Activated naive CD4-positive, alpha-beta T cell (primary cell): ENCODE measurements at places on chromosomes 5 and 9.

DNA sequence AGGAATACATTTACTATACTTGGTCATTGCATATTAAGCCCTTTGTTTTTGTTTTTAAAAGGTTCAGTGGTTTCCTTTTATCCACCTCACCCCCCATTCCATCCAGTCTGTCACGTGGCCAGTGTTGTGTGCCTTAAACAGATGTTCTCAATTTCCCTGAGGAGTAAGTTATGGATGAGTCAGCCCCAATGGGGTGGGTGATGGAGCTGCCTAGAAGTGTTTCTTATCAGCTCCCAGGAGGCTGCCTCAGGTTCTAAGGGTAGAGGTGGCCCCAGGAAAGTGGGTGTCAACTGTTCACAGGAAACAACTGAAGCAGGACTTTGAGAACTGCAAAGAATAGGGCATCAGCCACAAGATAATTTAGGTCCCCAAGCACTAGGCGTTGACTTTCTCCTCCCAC is 41.1 kb downstream of the ACTBL2 start:
- DNase-seq, result no peak

GRCh38 chr5:159855476-159856191 is 60.6 kb upstream of the ADRA1B start:
- DNase-seq, result no peak

DNA sequence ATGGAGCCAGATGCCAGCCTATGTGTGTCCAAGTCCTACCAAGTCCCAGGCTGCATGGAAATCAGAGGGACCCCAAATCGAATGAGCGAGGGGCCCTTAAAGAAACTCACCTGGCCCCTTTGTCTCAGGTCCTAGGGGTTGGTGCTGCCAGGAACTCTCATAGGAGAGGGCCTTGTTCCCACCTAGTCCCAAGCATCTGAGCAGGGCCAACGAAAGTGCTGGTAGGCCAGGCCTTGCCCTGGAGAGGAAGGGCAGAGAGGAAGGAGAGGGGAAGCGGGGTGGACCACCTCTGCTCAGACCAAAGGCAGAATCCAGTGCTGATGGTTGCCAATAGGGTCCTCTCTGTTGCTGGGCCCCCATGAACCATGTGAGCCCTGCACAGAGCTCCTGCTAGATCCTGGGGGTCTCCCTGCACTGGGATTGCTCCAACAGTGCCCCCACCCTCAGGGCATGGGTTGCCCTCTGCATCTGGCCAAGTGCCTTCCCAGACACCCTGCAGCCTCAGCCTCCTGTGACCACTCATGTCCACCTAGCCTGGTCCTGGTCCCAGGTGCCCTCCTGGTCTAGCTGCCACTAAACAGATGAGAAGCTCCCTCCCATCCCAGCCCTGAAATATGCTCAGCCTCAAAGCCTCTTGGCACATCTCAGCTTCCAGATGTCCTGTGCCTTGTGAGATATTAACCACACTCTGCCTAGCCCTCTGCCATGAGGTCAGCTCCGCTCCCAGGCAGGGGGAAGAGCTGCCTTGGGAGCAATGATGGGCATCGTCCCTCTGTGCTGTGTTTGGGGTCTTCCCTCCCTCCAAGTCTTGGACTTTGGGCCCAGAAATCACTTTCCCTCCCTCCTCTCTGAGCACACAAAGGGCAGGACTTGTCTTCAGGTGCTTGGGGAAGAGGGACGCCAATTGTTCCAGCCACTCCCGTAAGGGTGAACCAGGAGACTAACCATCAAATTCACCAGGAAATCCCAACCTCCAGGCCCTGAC is 109.6 kb downstream of the ADAMTS2 start:
- DNase-seq, result no peak

- DNase-seq, result no peak
These were observed 21.7 kb upstream of the ACSL6 start for GRCh38 chr5:132033122-132033521.

DNA sequence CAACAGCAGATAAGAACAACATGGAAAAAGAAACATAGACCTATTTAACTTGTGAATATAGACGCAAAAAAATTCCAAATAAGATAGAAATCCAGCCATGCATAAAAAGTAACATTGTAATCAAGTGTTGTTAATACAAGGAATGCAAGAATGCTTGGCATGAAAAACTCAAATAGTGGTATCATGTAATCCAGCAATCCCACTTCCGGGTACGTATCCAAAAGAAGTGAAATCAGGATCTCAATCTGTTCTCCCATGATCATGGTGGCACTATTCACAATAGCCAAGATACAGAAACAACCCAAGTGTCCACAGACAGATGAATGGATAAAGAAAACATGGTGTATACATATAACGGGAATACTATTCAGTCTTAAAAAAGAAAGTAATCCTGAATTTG is 437.4 kb downstream of the ARHGEF28 start:
- no peak for DNase-seq

DNA sequence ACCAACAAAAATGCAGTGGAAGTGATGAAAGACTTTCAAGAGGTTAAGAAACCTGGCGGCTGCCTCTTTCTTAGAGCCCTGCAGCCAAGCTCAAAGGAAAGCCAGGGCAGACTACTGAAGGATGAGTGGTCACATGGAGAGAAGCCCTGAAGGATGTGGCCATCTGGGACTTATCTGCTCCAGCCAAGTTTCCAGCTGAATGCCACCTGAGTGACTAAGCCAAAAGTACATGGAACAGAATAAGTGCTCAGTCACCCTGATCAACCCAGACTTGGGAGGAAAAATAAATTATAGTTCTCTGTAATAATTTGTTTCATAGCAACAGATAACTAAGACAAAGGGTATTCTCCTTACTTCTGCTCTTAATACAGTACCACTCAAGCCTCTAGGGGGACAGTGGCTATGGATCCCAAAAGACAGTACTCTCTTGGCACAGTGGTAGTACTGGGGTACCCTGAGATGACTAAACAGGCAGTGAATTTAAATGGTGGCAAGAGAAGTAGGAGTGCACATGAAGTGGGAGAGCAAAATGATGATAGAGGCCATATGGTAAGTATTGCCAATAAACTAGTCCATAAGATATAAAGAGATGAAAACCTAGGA is 182.3 kb downstream of the ELAVL2 start:
- no peak for DNase-seq

DNA sequence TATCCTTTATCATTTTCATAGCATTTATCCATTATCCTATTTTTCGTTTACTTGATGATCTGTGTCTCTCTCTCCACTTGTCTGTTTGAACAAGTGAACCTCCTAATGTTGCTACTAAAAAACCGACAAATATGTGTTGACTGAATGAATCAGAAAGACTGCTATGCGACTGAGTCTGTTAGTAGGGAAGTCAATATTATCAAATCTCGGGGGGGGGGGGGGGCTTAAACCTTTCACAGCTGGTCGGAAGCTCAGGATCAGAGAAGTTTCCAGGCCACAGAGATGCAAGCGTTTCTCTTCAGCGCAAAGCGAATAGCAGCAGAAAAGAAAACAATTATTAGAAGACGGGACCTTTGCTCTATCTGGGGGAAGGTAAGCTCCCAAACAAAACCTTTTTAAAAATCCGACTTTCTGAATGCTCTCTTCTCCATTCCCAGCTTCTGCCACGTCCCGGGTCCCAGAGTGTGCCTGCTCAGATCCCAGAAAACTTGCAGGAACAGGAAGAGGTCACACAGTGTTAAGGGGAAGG is 412 bp downstream of the RIOK2 start:
- DNase-seq, result no peak

- no peak for DNase-seq
These were observed 199.8 kb downstream of the ZNF608 start for GRCh38 chr5:124546643-124547042.

- DNase-seq, result no peak
These were observed 18.7 kb upstream of the RASGRF2 start for GRCh38 chr5:80941496-80941895.

DNA sequence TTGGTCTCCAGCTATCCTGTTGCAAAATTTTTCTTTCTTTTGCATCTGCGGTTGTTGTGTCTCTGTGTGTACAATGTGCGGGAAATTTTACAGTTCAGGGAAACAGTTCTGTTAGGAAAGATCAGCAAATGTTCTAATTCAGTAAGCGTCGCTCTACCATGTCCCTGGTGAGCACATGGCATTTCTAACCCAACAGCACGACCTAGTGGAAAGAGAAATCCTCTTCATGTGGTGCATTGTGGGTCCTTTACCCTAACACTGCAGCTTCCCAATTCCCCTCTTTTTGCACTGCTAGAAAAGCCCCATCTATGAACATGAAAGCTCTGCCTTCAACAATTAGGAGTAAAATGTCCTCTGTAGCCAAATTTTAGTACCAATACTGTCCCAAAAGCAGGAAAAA is 974.2 kb upstream of the CDH9 start:
- DNase-seq, result no peak

DNA sequence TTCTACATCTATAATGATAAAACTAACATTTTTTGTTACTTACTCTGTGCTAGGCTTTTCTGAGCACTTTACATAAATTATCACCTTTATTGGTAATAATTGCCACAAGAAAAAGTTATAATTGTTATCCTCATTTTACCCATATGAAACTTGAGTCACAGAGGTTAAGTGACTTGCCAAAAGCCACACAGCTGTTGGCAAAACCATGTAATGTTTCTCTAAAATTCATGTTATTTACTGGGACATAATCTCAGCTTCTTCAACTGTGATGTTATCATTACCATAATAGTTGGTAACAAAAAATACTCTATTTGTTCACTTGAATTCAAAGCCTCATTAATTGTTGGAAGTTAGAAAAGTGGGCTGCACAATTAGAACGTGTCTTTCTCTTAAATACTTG is 437.3 kb downstream of the BRINP1 start:
- DNase-seq, result no peak

- no peak for DNase-seq
These were observed 65.0 kb downstream of the PRRT1B start for GRCh38 chr9:131610231-131610761.

- DNase-seq, result no peak
These were observed 36.1 kb downstream of the TLE1 start for GRCh38 chr9:81653240-81653639.

- DNase-seq, result no peak
These were observed 82.5 kb downstream of the ESM1 start for GRCh38 chr5:54902791-54903473.

DNA sequence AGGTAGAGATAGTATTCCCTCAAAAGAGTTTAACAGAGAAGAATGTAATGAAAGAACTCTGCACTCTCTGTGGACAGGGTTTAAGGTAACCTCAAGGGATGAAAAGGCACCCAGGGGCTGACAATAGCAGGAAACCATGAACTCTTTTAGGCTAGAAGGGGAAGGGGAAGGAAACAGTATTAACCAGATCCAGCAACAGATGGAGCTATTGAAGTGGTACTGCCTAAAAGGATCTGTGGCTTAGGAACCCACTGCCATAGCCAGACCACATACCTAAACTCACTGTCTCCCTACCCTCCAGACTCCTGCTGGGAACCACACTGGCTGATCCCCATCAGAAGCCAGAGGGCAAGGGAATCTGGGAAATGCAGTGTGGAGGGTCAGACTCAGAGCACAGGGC is 35.5 kb downstream of the PLGRKT start:
- DNase-seq, result no peak

- no peak for DNase-seq
These were observed 291.1 kb upstream of the TLE4 start for GRCh38 chr9:79280691-79281090.

DNA sequence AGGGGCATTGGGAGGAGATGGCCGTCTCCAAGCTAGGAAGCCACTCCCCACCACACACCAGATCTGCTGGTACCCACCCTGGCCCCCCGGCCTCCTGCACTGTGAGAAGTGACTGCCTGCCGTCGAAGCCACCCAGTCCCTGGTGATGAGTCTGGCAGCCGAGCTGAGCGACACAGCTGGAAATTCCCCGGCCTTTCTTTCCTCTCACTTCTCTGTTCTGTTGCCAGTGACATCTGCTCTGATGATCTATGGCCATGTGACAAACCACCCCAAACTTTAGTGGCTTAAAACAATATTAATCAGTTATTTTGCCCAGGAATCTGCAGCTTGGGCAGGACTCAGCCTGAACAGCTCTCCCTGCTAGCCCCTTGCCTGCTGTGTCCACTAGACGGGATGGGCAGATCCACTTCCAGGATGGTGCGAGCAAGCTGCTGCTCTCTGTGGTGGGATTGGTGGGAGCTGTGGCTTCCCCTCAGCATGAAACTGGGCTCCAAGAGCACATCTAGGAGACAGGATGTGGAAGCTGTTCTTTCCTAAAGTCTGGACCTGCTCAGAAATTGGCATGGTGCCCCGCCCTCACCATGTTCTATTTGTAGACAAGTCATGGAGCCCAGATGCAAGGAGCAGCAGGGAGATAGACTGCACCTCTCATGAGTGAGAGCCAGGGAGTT is 211.2 kb downstream of the GADD45G start:
- DNase-seq, result no peak

DNA sequence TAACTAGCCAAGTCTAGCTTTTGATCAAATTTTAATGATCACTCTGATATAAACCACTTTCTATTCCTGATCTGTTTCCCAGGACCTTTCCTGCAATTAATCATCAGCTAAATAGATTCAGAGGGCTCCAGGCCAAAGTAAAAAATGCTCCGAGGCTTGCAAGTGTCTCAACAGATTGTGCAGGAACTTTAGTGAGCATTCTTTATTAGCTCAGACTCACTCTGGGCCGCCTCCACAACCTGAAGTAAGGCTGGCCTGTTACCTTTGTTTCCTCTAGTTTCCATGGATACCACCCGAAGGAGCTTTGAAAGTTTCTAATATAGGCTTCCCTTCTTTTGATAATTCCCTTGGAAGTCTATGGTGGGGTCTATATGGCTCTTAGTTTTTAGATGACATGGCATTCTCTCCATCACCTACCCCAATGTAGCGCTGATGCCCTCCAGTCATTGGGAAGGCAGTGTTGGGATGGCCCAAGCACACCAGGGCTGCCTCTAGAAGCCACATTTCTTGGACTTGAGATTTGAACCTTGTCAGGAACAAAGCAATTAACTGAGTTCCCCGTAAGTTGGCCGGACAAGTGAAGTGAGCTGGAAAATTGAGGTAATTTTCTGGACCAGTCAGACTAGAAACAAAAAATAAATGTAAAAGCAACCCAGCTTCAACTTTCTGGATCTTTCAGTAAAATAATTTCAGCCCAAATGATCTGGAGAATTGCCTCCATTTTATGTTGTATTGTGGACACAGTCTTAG is 97.6 kb upstream of the LHFPL2 start:
- no peak for DNase-seq

DNA sequence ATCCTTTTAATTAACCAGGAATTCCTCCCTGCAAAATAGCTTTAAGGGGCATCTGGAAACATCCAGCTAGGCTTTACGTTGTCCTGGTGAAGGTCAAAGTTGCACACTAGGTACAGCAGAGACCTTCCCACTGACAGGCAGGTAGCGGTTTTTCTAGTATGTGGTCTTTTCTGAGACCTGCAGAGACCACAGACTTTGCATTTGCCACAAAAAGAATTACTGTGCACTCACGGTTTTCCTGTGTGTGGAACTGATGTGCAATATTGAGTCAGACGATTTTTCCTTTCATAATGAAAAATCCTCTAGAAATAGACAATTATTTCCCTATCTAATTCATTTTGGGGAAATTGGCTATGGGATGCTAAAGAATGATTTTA is 417.0 kb upstream of the ADAMTSL1 start:
- no peak for DNase-seq
